ENCODE measurements at places on chromosomes 2 and 18.

DNA sequence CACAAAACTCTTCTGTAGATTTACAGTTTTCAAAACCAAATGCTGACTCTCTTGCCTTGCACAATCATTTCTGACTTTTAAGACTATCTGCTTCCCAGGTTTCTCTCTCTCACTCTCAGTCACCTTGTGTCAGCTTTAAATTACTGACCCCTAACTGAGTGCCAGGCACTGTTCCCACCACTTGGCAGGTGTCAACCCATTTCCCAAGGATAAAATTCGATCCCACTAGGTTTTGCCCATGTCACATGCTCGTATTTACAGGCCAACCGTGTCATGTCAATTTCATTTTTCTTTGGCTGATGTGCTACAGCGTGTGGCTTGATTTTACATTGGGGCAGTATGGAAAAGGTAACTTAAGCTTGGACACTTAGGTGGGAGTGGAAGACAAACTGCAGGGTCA is 26.1 kb upstream of the LMAN1 start:
- no peak for DNase-seq

DNA sequence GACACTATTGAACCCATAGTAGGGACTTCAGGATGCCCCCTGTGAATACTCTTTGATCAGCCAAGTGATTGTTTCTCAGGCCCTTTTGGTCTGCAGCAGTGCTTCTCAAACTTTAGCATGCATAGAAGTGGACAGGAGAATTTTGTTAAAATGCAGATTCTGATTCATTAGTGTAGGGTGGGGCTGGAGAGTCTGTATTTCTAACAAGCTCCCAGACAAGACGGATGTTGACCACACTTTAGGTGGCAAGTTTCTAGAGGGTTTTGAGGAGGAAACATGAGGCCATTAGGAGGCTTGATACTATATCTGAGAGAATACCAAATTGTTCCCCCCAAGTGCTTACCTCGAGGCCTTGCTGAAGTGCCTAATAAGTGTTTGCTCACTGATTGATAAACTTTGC is 317.9 kb downstream of the CLIP4 start:
- no peak for DNase-seq

DNA sequence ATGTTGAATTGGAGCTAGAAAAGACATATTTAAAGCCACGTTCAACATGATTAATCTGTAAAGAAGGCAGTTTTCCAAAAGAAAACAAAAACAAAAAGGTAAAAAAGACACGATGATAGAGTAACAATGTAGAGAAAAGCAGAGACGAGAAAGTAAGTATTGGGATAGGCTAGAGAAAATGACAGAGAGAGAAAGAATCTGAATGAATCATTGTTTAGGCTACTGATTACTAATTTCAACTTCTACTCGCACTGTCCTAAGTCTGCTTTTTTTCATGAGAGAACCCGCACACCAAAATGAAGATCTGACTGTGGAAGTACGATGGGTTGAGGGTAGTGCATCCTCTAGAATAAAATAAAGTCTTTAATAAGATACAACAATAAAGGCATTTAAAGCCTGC is 1599.2 kb upstream of the TMEFF2 start:
- DNase-seq, result no peak

DNA sequence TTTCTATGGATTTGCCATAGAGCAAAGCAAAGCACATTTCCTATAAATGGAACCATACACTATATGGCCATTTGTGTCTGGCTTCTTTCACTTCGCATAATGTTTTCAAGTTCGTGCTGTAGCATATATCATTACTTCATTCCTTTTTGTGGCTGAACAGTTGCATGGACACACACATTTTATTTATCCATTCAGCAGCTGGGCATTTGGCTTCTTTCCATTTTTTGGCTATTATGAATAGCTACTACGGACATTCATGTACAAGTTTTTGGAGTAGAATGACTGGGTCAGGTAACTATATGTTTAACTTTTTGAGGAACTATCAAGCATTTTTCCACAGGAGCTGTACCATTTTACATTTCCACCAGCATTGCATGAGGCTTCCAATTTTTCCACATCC is 10.7 kb upstream of the SELENOI start:
- no peak for DNase-seq

DNA sequence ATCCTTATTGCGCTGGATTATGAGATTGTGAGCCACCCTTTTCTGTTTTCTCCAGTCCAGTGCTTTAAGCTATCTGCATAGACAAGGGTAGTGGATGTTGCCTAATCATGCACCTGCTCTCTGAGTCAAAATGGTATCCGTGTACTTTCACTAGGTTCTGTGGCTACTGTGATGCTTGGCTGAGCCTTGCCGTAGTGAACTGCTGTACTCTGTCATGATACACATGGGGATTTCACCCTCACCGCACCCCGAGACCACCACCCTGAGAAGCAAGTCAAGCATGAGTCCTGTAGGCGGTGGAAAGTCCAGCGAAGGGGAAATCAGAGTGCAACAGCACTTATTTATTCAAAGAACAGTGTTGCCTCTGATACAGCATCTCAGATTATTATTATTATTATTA is 55.0 kb downstream of the ARHGAP25 start:
- DNase-seq, result no peak

DNA sequence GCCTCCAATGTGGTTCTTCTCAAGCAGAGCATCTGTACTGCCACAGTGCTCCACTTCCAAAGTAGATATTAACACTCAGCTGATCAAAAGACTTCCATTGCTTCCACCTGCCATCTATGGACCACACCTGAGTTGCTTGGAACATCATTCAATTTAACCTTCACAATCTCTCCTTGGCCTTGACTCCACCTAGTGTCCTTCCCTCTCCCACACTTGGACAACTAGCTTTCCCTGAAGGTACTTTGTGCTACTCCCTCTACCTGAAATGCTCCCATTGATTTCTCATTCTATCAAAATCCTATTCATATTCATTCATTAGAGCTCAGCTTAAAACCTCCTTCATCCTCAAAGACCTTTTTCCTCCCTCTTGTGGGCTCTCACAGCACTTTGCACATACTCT is 48.7 kb downstream of the SOWAHC start:
- DNase-seq, result no peak

DNA sequence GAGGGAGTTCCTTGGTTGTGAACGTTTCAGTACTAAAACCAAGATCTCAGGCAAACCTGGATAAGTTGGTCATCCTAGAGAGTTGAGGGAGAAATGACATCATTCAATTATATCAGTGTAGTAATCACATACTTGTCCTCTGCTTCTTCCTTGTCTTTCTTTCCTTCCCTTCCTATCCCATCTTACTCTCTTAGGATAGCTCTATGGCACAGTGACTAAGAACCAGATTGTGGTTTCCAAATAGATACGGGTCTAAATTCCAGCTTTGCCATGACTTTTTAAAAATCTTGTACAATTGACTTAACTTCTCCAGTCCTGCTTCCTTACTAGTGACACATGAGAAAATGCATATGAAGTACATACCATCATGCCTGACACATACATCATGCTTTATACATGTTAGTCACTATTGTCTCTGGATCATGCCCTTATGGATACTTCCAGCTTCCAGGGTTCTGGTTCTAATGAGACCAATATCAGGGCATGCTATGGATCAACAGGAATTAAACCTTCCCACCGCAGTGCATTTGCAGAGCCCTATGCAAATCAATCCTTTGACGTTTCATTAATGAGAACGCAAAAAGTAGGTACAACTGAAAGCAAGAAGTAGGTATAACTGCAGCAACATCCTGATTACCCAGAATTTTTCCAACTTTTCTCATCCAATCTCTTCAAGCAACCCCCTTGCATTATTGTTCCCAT is 168.0 kb upstream of the KLF7 start:
- no peak for DNase-seq

- no peak for DNase-seq
These were observed 29.7 kb downstream of the CARF start for GRCh38 chr2:202941771-202942170.

- DNase-seq, result no peak
These were observed 238.9 kb upstream of the ID2 start for GRCh38 chr2:8442833-8443486.

DNA sequence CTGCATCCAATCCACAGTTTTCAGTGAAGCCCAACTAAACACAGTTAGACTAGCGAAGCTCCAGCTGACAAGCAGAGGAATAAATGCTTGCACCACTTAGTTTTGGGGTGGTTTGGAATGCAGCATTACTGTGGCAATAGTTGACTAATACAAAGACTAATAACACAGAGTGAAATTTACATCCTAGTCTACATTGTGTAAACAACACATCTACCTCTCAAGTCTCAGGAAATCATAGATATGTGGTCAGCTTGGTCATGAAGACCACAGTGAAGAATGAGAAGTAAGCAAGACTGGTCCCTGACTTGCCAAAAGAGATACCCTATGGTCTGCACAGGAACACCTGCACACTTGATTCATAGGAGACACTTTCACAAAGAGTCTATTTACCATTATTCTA is 155.1 kb upstream of the TANK start:
- DNase-seq, result no peak

DNA sequence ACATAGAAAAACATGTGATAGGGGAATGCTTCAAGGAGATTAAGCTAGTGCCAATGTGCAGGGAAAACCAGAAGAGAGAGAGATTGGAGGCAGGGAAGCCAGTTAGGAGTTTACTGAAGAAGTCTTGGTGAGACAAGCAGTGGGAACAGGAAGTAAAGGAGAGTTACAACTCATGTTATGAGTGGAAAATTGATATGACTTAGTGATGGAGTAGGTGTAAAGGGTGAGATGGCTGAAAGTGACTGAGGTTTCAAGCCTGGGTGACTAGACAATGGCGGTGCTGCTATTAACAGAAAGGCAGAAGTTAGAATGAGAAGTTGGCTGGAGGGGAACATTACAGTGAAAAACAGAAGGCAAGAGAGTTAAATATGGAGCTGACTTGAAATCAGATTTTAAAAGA is 16.5 kb downstream of the DOK1 start:
- DNase-seq, result no peak

DNA sequence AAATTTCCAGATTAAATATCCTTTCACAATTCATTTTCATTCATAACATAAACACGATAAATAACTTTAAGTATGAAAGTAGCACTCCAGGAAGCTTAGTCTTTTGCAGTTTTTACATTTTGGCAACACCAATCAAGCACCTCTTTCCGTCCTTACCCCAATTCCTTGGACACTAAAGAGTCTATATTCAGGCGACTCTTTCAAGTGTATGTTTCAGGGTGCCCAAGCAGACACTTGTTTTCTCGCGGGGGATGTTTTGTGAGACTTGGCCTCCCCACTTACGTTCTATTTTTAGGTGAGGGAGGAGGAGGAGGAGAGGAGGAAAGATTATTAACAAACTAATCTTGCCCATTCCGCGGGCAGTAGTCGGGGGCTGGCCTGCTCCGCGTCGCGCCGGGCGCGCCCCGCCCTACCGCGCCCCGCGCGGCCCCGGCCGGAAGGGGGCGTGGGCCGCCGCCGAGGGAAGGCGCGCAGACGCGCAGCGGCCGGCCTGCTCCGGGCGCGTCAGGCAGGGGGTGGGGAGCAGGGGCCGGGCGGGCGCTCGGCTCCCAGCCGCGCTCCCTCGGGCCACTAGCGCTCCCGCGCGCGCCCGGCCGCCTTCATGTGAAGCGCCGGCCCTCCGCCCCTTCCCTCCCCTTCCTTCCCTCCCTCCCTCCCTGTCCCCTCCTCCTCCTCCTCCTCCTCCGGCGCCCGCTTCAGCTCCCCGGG is at the start of gene ITPRID2:
Gene ITPRID2 (plus strand): TSS at position 473 of the 708 bp plus-strand sequence. CDS start 337 bp downstream, outside the sequence.
- DNase-seq, result peak; percentile 44

DNA sequence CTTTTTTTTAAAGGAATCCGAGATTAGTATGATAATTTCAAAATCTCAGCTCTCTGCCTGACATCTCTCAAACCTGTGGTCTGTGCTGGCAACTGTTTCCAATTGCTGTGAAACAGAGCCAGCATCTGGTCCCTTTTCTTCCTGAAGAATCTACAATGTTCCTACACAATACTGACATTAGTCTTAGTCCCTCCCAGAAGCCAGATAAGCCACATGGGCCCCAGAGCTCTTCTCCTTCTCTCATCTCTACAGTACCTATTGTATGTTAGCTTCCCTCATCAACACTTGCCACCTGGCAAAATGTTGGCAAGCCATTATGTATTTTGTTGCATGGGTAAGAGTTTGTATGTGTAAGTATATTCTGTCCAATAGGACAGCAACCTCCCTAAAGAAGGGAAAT is 62.9 kb upstream of the CDKL4 start:
- DNase-seq, result no peak

- DNase-seq, result no peak
These were observed 203.7 kb downstream of the SETBP1 start for GRCh38 chr18:44884431-44884830.

- DNase-seq, result no peak
These were observed 413.0 kb downstream of the CDH2 start for GRCh38 chr18:27763936-27764335.

- no peak for DNase-seq
These were observed 651 bp upstream of the DPYSL5 start for GRCh38 chr2:26847307-26847654.

DNA sequence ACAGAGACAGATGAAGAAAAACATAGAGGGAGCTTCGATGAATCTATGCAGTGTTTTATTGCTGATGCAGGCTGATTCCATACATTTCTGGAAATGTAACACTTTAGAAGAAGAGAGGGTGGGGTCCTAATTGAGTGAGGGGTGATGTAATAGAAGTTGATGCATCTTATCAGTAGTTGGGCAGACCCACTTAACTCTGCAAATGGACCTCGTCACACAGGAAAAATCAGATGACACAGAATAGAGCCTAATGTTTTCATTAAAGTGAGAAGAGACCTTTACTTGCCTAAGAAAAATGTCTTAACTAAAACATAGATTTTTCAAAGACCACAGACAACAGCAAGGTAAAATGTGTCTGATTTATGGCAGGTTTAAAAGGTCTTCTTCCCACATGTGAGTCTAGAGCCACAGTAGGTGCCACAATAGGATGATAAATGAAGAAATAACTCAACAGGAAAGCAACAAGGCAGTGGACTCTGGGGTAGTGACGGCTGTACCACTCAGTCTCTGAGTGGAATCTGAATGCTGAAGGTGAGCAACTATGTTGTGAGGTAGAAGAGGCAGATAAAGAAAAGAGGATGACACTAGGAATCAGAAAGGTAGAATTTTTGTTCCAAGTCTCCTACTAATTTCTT is 414.7 kb upstream of the PIK3C3 start:
- DNase-seq, result no peak

GRCh38 chr18:59874166-59874565 is 25.6 kb upstream of the PMAIP1 start:
- DNase-seq, result no peak

DNA sequence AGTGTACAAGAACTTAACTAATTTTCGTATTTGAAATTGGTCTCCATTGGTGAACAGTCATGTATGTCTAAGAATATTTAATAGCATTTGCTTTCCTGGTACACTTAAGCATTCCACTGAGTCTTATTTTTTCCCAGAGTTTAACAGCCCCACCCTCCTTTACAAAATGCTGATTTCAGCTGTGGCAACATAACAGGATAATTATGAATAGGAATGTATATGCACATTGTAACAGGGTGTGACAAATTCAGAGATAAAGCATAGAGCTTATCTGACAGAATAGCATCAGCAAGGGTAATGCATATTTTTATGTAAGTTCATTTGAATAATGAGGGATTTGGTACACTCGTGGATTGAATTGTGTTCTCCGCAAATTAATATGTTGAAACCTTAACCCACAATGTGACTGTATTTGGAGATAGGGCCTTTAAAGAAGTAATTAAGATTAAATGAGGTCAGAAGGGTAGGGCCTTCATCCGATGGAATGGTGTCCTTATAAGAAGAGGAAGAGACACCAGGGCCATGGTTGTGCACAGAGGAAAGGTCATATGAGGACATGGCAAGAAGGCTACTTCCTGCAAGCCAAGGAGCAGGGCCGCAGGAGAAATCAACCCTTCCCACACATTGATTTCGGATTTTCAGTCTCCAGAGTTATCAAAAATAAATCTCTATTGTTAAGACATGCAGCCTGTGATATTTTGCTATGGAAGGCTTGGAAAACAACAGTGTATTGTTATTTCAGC is 439.7 kb upstream of the CDH20 start:
- DNase-seq, result no peak

Measured in stimulated activated CD8-positive, alpha-beta memory T cell treated with anti-CD3 and anti-CD28 coated beads, Interleukin-15, amount 100 ng/mL, for 24 hours (primary cell).